ENCODE measurements at places on chromosomes 1 and 21.
A peak's percentile ranks its signal among the peaks of the same experiment; 100 is the strongest.

DNA sequence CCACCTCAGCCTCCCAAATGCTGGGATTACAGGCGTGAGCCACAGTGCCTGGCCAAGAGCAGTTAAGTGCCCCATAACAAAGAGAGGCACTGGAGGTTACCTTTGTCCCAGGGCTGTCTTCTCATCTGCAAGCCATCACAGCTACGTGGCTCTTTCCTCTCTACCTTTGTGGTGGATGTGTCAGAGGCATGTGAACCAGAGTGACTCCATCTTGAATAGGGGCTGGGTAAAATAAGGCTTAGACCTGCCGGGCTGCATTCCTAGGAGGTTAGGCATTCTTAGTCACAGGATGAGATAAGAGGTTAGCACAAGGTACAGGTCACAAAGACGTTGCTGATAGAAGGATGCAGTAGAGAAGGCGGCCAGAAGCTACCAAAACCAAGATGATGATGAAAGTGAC lies 59.4 kb upstream of the POU2F1 start:
- DNase-seq: peak; percentile 91

GRCh38 chr1:75733661-75734060 lies 9.2 kb downstream of the ACADM start:
- DNase-seq: no peak

- DNase-seq: no peak
These were observed 46.1 kb upstream of the SLC30A1 start for GRCh38 chr1:211625040-211625439.

DNA sequence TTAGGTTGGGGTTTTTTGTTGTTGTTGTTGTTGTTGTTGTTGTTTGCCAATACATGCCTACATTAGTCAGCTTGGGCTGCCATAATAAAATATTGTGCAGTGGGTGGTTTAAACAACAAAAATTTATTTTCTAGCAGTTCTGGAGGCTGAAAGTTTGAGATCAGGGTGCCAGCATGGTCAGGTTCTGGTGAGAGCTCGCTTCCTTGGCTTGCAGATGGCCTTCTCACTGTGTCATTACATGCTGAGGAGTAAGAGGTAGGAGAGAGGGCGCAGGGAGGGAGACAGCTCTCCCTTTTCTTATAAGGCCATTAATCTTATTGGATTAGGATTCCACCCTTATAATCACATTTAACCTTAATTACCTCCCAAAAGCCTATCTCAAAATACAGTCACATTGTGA lies 52.7 kb downstream of the DIRAS3 start:
- no peak for DNase-seq

- no peak for DNase-seq
These were observed 198.1 kb downstream of the ZZZ3 start for GRCh38 chr1:77484334-77484733.

DNA sequence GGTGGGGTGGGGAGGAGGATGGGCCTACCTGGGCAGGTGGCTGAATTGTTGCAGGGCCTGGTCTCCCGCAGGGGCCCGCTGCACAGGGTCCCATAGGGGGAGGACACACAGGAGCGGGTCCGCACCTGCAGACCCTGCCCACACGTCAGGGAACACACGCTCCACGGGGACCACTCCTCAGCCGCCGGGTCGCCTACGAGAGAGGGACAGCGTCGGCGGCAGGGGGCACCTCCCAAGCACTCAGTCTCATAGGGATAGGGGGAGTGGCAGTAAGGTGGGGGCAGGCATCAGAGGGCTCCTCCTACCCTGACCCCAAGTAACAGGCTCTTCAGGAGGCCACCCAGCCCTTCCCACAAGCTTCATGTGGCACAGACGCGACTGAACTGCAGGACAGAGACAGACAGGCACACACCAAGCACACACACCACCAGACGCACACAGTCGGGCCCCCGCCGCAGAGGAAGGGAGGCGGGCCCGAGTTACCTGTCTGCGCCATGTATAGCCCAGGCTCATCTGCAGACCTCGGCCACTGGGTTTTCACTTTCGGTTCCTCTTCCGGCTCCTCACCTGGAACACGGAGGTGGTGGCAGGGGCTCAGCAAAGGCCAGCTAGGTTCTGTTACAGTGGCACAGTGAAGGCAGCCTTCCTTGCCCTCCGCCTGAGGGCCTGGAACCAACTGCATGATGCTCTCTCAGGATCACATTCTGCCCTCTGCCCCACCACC lies 19.8 kb downstream of the ADGRB2 start:
- no peak for DNase-seq

DNA sequence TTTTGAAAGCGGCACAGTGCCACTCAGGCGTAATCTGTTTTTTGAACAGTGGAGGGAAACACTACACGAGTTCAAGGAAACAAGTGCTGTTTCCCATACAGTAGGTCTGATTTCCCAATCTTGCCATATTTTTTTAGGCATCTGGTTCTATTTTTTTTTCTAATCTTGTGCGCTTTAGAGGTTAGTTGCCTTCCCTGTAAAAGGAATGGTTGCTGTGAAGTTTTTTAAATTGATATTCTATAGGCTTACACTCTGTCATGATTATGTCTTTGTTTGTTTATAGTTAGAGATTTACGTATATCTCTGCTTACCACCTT lies 1.2 kb downstream of the NASP start:
- no peak for DNase-seq
